Naive thymus-derived CD4-positive, alpha-beta T cell (primary cell): ENCODE measurements at places on chromosomes 3 and 15.

DNA sequence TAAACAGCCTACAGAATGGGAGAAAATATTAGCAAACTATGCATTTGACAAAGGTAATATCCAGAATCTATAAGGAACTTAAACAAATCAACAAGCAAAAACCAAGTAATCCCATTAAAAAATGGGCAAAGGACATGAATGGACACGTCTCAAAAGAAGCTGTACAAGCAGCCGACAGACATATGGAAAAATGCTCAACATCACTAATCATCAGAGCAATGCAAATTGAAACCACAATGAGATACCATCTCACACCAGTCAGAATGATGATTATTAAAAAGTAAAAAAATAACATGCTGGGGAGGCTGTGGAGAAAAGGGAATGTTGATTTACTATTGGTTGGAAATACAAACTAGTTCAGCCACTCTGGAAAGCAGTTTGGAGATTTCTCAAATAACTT is 30.7 kb upstream of the PPM1L start:
- DNase-seq = no peak

DNA sequence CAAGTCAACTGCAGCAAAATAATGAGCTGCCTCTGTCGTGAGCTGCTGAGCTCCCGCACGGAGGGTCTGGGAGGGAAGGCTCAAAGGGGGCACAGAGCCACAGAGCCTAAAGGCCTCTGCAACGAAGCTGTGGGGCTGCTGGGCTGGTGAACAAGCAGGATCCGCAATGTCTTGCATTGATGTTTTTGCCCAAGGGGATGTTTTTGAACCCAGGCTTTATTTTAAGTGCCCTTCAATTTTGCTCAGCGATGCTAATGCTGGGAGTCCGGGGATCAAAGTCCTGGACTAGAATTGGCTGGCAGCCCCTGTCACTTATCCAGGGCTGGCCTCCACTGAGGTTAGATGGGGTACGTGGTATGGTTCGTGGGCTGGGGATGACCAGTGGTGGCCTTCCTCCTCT is 240.0 kb downstream of the VPS13C start:
- DNase-seq = no peak

- DNase-seq = no peak
Observed at GRCh38 chr3:165347526-165347925, 151.3 kb upstream of the SLITRK3 start.

GRCh38 chr3:32046102-32046501 is 60.3 kb upstream of the GPD1L start:
- DNase-seq = no peak

DNA sequence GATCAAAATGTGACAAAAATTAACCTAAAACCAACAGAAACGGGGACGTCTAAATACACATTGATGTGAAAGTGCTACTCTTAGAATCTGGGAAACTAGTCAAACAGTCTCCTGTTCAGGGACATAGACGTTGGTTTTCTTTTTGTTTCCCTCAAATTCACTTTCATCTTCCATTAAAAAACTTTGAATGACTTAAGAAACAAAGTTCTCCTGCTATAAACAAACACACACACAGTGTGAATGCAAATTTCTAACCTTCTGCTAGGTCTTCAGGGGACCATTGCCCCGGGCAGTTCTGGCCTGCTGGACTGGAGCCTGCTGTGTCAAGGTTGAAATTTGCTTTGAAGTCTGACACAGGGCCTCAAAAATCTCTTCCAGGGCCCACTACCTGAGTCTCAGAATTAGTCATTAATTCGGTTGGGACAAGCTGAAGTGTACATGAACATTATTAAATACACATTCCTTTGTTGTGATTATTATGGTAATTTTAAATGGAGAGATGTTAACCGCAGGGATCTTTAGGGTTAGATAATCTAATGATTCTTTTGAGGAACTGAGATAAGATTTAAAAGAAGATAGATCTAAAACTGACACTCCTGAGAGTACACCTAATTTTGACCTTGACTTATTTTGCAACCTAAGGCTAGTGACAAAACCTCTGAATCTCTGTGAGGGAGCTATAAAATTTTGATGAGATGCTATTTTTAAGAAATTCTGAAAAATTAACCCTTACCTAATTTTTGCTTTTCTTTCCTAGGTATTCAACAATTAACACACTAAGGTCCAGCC is 1260.4 kb downstream of the ROBO1 start:
- no peak for DNase-seq

- no peak for DNase-seq
Observed at GRCh38 chr3:184154885-184155643, at the start of gene DVL3. DVL3 (plus strand) TSS chr3:184155377; CDS start chr3:184155636, 259 bp downstream.

DNA sequence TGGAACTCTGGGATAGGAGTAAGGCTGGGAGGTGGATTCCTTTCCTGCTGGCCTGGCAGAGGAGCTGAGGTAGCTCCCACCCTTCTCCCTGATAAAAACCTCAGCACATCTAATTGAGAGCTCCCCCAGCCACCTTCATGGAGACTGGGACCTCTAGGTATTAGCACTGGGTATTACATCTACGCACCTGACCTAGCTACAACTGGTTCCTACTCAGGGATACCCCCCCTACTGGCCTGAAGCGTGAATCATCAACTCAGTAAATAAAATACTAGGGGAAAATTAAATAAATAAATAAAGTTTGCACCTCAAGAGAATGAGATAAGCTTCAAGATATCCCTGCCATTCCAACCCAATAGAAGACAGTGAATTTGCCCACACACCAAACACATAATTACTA is 140.4 kb downstream of the NEK10 start:
- no peak for DNase-seq
